ENCODE measurements at places on chromosomes 4 and X.

GRCh38 chr4:147286846-147287587, 193.9 kb upstream of the EDNRA start:
- DNase-seq, result peak; percentile 66

DNA sequence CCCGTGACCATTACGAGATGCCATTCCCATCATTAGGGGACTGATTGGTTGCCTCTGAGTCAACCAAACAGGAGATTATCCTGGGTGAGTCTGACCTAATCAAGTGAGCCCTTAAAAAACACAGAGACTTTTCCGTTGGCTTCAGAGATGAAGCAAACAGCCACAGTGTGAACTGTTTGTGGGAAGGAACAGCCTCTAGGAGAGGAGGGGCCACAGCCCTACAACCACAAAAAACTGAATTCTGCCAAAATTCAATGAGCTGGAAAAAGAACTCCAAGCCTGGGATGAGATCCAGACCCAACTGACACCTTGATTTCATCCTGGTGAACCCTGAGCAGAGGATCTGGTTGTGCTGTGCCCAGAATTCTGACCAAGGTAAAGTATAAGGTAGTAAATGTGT, 31.3 kb upstream of the TBL1X start:
- no peak for DNase-seq

- no peak for DNase-seq
These were observed 289.5 kb upstream of the BOD1L1 start for GRCh38 chr4:13917015-13917414.

- peak; percentile 2 for DNase-seq
These were observed 152.4 kb upstream of the SPIN4 start for GRCh38 chrX:63503541-63503940.

DNA sequence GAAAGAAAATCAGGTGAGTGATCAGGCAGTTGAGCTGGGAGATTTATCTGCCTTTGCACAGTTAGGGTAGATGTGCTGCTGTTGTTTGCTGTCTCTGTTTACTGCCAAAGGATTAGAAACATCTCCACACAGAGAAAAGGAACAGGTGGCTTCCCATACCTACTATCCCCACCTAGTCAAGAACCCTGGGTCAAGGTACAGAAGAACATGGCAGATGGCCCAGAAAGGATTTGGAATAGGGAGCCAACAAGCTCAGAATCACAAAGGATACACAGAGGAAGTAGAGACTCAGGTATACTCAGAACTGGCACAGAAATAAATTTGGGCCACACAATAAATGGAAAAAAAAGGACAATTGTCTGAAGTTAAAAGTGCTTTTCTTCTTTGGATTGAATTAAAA, 64.3 kb downstream of the TIGD2 start:
- DNase-seq, result no peak

- DNase-seq, result no peak
These were observed 296.2 kb upstream of the FAT1 start for GRCh38 chr4:187019896-187020295.

GRCh38 chrX:48892896-48893295, 4.7 kb downstream of the TIMM17B start:
- DNase-seq, result no peak

DNA sequence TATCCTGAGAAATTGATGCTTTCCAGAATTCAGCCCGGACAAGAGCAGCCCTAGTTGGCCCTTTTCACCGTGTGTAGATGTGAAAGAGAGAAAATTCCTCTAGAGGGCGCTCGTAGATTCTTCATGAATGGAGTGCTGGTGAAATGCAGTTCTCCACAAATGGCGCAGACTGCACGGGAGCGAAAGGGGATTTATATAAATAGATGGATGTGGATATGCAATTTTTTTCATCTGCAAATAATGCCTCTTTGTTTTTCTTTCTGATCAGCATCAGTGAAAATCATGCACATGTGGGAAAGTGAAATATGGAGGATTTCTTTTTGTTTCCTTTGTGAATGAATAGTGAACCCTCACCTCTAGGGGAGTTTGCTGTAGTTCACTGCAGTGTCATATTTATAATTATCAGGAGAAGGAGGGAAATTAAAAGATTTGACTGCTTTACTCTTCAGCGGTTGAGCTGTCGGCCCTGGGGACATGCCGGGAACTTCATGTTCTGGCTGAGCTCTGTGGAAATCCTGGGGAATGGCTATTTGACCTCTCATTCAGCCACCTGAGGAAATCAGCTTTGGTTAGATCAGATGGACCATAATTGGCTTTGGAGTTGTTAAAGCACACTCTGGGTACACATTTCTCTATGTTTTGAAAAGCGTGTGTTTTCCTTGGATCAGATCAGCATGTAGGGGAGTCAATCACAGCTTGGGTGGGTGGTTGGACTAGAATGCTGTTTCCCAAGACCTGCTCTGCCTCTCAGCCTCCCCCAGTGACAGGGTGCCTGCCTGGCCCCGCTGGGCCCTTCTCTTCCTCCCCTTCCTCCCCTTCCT, 115.0 kb upstream of the SHISA3 start:
- DNase-seq, result peak; percentile 73

- DNase-seq, result no peak
These were observed 101.7 kb downstream of the GATB start for GRCh38 chr4:151658959-151659600.

DNA sequence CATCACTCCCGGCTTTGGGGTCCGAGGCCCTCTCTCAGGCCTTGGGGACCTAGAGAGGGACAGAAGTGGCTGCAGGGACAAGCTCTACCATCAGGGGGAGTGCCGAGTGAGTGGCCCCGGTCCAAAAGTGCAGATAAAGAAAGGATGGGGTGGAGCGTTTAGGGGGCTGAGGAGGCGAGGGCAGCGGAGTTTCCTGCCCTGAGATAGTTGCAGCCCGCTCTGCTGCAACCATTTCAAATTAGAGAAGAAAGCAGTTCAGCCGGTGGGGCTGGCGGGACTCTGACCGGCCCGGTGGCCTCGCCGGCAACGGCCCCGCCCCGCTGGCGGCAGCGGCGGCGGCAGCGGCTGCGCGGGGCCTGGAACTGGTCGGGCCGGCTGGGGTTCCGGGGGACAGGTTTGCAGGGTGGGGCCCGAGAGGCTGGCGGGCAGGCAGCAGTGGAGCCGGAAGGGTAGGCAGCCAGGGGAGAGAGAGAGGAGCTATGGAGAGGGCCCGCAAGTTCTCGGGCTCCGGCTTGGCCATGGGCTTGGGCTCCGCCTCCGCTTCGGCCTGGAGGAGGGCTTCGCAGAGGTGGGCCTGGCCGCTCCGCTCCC, 7.6 kb downstream of the DLG3 start:
- DNase-seq, result peak; percentile 45

- DNase-seq, result no peak
These were observed 6.4 kb downstream of the NR3C2 start for GRCh38 chr4:148435654-148436406.

- DNase-seq, result peak; percentile 77
These were observed 4.4 kb upstream of the FAT1 start for GRCh38 chr4:186727977-186728519.

DNA sequence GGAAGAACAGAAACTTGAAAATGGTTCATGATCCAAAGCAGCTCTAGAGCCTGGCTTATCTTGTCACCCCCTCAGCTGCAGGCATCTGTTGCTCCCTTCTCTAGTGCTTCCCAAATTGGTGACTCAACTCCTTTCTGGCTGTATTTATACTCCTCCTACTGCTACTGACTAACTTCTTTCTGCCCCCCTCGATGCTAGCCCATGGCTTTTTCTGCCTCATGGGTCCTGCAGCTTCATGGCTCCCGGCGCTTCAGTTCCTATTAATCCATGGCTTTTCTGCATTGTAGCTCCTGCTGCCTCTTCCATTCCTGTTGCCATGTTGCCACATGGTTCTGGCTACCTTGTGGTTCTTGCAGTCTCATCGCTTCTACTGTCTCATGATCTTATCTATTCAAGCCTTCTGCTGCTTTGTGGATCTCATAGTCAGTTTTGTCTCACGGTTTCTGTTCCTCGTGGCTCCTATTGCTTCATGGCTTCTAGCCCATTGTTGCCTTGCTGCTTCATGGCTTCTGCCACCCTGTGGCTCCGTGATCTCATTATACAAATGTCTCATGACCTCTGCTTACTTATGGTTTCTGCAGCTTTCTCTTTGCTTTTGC, 48.1 kb downstream of the SMC1A start:
- no peak for DNase-seq

DNA sequence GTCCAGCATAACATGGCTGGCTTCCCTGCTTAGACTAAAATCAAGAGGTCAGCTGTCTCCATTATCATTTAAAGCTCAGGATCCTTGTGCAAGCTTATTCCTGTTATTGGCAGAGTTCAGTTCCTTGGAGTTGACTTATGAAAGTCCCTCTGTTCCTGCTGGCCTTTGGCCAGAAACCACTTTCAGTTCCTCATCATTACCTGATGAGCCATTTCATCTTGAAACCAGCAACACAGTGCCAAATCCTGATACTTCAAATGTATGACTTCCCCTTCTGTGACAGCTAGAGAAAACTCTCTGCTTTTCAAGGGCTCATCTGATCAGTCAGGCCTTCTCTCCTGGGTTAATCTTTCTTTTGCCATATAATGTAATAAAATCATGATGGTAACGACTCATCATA, 110.6 kb upstream of the FSTL5 start:
- DNase-seq, result peak; percentile 78

- DNase-seq, result no peak
These were observed 267.1 kb downstream of the PAPSS1 start for GRCh38 chr4:107452717-107453630.

GRCh38 chr4:3770323-3771163, 4.4 kb downstream of the ADRA2C start:
- no peak for DNase-seq

- DNase-seq, result no peak
These were observed 779 bp upstream of the PRSS12 start for GRCh38 chr4:118353534-118354030.

GRCh38 chr4:53490965-53491622, 100.2 kb downstream of the LNX1 start:
- DNase-seq, result peak; percentile 78

- no peak for DNase-seq
These were observed 87.7 kb upstream of the SRD5A3 start for GRCh38 chr4:55258152-55258865.

All from epithelial cell of esophagus (primary cell).